Fibroblast of skin of left biceps (primary cell): ENCODE measurements at places on chromosomes 7 and 10.

- DNase-seq = peak; percentile 52
Measured at GRCh38 chr10:94006591-94007550, 13.1 kb downstream of the PLCE1 start.

GRCh38 chr7:48424731-48425130 lies 253.5 kb downstream of the ABCA13 start:
- DNase-seq = no peak

- no peak for DNase-seq
Measured at GRCh38 chr10:22666287-22667092, 47.9 kb downstream of the PIP4K2A start.

GRCh38 chr7:26437003-26437532 lies 145.4 kb downstream of the SNX10 start:
- DNase-seq = no peak

DNA sequence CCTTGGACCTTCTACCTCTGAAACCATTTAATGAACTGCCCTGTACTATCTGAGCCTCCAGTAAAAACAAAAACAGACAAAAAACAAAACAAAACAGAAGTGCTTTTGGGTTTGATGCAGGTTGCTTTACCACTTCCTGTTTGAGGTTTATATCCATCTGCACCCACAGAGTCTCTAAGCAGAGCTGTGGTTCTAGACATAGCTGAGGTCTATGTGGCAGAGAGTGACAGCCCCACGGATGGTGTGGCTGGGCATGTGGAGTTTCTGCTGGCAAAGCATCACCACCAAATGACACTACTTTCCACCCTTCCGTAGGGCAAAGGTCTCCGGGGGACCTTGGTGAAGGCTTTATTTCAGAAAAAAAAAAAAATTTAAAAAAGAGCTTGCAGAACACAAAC lies 754.2 kb downstream of the GRID1 start:
- DNase-seq = no peak

- DNase-seq = no peak
Measured at GRCh38 chr7:51636503-51636902, 319.9 kb upstream of the COBL start.

GRCh38 chr10:112082120-112082519 lies 101.4 kb downstream of the GPAM start:
- DNase-seq = no peak

GRCh38 chr7:123237-123636 lies 69.1 kb upstream of the FAM20C start:
- no peak for DNase-seq

DNA sequence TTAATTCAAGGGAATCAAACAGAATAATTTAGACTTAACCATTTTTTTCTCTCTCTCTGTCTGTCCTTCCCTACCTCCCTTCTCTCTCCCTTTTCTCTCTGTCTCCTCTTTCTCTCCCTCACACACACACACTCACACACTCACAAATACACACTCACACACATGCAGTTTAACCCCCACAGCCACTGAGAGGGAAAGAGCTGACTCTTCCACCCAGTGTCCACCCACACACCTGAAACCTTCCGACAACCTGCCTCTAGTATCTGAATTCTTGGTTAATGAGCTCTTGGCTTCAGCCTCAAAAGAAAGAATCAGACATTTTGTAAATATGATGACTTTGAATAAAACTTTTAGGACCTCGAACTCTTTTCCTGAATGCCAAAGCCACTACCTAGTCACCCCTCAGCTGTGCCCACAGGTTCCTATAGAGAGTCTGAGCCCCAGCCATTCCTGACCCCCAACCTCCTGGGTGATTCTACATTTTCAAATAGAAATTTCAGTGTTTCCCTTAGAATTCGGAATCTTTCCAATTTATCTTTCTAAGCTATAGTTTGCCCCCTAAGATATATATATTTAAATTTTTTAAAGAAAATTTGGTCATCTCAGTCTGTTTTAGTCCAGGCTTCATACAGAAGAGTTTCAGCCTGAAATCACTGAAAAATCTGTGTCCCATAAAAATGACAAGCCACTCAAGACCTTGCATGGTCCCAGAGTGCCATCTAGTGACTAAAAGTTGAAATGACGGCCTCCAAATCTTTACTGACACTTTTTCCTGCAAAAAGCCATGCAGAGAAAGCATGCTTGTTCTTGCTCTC lies 202.8 kb downstream of the IPMK start:
- DNase-seq = no peak

DNA sequence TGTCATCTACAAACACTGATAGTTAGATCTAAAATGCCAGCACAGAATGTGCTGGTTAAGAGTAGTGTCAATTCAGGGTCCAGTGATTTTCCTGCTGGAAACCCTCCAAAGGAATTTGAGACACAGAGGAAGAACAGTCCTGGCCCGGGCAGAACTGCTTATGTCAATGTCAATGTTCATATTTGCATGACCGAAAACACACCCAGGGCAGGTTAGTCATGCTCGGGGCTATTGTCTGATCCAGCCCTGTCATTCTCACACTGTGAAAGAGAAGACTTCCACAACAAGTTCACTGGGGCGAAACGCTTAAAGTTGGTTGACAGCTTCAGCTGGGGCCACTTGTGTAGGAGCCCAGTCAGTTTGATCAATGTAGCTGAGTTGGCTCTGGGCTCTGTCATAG lies 139.3 kb downstream of the C1GALT1 start:
- DNase-seq = no peak

DNA sequence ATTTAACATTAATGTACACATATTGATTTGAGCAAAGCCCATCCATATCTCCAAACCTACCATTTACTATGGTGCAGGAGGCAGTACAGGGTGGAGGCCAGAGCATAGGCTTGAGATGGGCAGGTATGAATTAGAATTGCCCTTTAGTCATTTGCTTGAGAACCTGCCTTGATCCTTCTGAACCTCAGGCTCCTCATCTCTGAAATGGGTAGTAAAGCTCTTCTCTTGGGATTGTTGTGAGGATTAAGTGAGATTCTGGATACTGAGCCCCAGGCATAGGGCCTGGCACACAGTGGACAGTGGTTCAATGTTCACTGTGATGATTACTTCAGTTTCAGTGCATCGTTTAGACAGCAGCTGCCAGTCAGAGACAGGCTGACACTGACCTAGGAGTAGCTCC lies 5.0 kb upstream of the ATXN7L1 start:
- DNase-seq = no peak

GRCh38 chr7:135147899-135148721 lies at the start of gene TMEM140:
Gene TMEM140, plus strand, starts transcription at chr7:135148072. Its CDS starts 16,370 bp downstream, at chr7:135164442.
- no peak for DNase-seq

GRCh38 chr7:154767142-154767541 lies 235.8 kb downstream of the PAXIP1 start:
- no peak for DNase-seq

DNA sequence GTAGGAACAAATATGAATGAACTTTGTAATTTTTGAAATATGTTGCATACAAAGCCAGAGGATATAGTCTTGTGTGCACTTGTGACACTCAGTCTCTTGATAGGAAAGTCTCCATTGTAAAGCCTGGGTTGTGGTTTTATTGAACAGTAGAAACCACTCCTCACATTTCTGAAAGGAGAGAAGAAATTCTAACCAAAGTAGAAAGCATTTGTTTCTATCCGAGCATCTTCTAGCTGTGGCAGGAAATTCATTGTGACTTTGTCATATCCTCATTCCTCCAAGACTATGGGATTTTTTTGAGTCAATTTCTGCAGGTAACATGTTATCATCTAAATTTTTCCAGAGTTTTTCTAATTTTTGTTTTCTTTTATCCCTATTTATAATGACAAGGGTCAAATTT lies 55.5 kb upstream of the NCF1 start:
- DNase-seq = no peak

GRCh38 chr7:28020302-28020940 lies 160.2 kb downstream of the JAZF1 start:
- DNase-seq = peak; percentile 55

GRCh38 chr7:157961731-157962457 lies 625.1 kb downstream of the DNAJB6 start:
- no peak for DNase-seq

DNA sequence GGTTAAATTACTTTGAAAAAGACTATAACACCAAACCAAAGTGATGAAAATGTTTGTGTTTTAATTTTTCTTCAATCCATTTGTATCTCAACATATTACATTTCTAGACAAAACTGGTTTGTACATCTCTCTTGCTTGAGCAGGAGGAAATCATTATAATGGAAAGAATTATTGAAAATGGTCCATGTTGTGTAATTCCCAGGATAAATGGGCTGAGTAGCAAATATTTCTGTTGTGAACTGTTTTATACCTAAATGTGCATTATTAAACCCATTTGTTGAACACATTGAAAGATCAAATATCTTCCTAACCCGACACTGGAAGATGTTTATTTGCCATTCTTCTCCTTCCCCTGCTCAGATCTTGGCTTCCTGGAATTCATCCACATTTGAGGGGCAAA lies 14.1 kb upstream of the CDK6 start:
- DNase-seq = no peak

DNA sequence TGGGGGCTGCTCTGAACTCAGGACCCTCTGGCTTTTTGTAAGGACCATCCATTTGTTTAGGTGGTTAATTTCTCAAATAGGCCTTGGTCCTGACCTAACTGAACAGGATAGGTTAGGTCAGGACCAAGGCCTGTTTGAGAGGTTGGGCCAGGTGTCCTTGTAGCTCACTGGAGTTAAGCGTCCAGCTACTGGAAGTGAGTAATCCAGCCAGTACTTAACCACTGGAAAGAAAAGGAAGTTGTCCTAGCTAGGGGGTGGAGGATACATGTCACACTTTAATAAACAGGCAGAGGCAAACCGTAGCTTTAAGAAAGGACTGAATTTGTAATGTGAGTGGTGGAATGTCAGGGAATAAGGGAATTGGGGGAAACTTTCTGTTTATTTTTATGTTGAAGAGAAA lies 96.0 kb downstream of the GPR85 start:
- DNase-seq = no peak

- no peak for DNase-seq
Measured at GRCh38 chr10:131641231-131641630, 259.6 kb upstream of the PPP2R2D start.

- no peak for DNase-seq
Measured at GRCh38 chr7:121515229-121515628, 119.1 kb upstream of the FAM3C start.

DNA sequence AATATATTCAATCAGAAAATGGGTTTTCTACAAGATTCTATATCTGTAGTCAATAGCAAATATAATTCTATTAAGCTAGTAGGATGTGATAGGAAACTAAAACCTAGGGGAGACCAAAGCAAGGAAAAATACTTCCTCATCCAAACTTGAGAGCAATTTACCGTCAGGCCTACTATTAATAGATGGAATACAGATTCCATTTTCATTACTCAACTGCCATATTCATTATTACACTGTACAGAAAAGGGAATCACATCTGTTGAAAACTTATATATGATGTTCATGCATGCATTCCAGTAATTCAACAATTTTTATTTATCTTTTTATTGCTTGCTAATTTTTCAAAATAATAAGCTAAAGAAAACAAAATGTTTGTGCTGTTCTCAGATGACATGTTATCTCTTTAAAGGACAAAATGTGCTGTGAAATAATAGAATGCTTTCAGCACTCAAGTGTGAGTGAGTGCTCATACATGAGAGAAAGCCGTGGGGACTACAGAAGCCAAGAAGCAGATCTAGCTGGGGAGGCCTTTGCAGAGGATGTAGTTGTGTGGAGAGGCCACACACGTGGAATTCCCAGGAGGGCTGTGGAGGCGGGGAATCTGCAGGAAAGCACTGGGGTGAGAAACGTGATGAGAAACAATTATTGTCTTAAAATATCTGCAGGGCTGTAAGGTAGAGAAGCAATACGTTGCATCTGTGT lies 110.0 kb downstream of the EGFR start:
- DNase-seq = peak; percentile 64

- no peak for DNase-seq
Measured at GRCh38 chr7:74068378-74069085, 15.1 kb upstream of the LIMK1 start.

DNA sequence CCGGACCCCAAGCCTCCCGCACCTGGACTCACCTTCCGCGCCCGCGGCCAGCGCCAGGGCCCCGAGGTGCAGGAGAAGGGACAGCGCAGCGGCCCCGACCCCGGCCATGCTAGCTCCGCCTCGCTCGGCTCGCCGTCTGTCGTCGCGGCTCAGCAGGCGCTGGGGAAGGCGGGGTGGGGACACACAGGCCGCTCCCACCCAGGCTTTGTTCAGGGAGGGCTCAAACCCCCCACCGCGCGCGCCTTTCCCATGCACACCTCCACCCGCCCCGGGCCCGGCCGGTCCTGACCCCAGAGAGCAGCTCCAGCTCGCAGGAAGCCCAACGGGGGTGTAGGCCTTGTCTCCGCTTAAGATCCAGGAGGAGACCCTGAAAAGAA lies at the start of gene KCP:
Gene KCP, minus strand, starts transcription at position 141 of the 377 bp plus-strand sequence. Its CDS starts 33 bp downstream, at position 108.
- no peak for DNase-seq

- no peak for DNase-seq
Measured at GRCh38 chr10:52853704-52854103, 81.1 kb upstream of the MBL2 start.

DNA sequence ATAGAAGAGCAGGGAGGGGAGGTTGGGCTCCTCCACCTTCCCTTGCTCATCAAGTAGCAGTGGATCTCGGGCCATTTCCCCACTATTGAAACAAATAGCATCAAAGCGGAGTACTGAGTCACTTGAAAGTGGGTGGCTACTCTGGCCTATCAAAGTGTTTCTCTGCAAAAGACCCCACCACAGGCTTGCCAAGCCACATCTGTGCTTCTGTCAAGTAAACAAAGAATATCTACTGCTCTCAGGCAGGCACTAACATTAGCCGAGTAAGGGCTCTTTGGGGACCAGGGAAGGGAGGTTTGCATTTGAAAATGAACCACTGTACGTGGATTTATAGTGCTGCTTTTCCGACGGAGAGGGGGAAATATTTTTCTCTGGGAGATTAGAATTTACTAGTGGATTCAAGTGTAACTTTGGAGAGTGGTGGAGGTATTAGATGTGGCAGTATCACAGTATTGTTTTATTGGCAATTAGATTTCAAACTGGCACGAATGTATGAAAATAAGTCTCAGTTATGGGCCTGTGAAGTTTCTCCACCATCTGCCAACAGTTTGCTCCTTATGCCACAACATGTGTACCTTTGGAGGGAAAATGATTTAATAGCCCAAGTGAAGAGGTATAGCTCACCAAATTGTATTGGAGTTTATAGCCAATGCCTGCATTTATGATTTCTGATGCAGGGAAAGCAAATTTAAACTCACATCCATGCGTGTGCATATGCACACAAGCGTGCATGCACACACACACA lies 97.5 kb downstream of the RPS24 start:
- no peak for DNase-seq

DNA sequence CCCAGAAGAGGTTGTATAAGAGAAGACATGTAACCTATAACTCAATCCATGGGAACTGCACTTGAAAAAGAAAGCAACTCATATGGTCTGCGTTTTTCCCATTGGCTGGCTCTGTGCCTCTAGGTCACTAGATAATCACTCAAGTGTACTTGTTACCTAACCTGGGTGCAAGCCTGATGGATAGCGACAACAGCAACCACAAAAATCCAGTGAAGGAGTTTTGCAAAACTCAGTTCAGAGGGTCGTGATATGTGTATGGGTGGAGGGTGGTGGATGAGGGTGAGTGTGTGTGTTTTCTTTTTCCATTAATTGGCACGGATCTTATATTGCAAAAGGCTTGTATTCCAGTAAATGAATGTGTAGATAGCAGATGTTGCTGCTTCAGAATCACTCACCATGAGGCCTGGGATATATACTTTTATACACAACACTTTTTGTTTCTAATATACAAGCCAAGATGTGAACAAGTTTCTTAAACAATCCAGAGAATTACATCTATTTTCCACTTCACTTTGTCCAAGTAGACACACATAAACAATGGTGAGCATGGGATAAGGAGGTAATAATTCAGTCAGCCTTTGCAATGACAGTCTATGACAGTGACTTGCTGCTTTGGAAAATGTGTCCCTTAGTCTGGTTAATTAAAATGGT lies 286.9 kb upstream of the DKK1 start:
- peak; percentile 68 for DNase-seq
